AG20443 (cell line): ENCODE measurements at places on chromosomes 7 and 10.

DNA sequence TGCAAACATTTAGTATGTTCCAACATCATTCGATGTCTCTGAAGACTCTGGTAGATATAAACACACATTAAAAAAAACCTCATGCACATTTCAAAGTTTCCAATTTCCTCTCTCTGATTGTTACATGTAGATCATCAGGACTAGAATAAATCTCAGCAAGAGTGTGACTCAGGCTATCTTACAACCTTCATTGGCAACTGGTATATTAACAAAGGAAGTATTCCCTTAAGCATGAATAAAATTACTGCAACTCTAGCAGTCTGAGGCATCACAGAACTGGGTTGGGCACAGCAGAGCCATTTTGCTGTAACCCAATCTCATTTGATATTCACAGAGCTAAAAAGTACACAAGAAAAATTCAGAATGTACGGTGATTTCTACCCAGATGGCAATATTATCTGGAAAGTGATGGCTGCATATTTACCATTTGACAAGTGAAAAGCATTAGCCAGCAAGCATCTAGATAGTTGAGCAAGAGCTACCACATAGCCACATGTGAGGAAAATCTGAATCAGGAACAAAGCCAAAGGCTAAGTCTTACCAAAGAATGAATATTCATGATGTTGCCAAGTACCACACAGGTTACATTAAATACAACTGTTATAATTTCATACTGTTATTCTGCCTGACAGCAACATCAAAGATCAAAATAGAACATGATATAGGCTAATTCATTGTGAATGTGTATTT is 232.2 kb downstream of the CRPPA start:
- peak; percentile 9 for DNase-seq

GRCh38 chr7:139743967-139744767 is 33.6 kb downstream of the HIPK2 start:
- DNase-seq: no peak

- no peak for DNase-seq
Measured at GRCh38 chr10:132655735-132656134, 118.1 kb downstream of the INPP5A start.

GRCh38 chr7:2610898-2611297 is 20.9 kb upstream of the TTYH3 start:
- no peak for DNase-seq

DNA sequence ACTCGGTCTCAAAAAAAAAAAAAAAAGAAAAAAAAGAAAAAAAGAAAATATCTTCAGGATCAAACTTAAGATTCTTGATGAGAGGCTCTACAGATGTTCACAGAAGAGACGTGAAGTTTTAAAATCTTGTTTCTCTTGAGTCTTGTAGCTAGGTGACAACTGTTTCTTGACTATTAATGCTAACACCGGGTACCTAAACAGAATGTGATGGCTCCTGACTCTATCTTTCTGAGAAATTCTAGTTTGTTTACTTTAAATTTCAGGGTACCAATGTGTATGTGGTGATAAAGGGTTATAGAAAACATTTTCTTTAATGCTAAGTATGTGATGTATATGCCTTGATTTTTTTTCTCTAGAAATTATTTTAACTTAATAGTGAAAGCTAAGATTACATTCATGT is 61.0 kb downstream of the DAGLB start:
- DNase-seq: no peak

DNA sequence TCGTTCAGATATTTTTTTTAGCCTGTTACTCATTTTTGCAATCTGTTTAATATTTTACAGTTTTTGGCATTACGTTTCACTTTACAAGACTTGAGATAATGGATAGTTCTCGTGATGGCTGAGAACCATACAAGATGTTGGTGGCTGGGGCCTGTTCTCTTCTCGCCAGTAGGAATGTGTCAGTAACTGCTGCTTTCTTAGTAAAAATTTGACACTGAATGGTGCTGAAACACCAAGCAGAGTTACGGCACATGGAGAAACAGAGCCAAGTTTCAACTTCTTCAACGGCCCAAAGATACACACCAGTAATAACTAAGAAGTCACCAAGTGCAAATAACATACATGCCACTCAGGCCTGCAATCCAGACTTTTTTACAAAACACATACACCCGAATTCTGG is 130.4 kb downstream of the NRP1 start:
- no peak for DNase-seq

DNA sequence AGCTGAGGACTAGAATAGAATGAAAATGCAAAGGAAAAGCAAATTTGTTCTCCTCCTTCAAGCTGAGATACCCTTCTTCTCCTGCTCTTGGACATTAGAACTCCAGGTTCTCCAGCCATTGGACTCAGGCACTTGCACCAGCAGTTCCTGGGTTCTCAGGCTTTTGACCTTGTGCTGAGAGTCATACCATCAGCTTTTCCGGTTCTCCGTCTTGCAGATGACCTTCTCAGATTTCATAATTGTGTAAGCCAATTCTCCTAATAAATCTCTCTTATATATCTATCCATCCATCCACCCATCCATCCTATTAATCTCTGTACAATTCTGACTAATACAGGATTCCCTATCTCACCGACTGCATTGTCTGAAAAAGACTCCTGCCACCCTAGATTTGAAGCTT is 108.3 kb downstream of the AHR start:
- peak; percentile 15 for DNase-seq

- DNase-seq: no peak
Measured at GRCh38 chr7:29043576-29043975, 85.4 kb upstream of the TRIL start.

DNA sequence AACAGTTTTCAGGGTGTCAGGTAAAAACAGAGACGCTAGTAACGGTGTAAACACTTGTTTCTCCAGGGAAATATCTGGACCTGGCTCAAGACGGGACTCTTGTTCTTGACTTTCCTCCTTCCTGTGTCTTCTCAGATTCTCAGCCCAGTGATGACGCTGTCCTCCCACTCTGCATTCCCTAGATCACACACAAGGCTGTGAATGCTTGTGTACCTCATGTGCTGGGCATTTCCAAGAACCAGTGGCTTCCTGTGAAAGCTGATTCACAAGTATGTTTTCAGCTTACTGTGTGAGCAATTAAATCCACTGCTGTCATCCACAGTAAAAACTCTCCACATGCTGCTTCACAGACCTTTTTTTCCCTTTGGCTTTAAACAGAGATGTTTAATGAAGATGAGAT is 193.8 kb upstream of the DPP6 start:
- no peak for DNase-seq
